ENCODE measurements at places on chromosomes 1 and 21.

DNA sequence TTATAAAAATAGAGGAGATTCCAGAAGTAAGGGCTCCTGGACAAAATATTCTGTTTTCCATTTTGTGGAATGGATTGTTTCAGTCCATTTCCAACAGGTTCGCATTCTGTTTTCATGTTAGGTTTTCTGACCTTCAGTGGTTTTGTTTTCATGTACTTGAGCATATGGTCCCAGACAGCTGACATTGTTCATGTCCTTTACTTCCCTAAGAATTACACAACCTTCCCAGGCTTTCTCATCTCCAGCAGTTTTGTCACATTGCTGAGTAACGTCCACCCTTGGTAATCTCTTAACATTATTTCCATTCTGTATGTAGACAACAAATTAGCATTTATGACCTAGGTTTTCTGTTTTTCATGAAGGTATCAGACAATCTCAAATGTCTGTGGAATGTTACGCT is 21.0 kb upstream of the ERRFI1 start:
- no peak for DNase-seq

DNA sequence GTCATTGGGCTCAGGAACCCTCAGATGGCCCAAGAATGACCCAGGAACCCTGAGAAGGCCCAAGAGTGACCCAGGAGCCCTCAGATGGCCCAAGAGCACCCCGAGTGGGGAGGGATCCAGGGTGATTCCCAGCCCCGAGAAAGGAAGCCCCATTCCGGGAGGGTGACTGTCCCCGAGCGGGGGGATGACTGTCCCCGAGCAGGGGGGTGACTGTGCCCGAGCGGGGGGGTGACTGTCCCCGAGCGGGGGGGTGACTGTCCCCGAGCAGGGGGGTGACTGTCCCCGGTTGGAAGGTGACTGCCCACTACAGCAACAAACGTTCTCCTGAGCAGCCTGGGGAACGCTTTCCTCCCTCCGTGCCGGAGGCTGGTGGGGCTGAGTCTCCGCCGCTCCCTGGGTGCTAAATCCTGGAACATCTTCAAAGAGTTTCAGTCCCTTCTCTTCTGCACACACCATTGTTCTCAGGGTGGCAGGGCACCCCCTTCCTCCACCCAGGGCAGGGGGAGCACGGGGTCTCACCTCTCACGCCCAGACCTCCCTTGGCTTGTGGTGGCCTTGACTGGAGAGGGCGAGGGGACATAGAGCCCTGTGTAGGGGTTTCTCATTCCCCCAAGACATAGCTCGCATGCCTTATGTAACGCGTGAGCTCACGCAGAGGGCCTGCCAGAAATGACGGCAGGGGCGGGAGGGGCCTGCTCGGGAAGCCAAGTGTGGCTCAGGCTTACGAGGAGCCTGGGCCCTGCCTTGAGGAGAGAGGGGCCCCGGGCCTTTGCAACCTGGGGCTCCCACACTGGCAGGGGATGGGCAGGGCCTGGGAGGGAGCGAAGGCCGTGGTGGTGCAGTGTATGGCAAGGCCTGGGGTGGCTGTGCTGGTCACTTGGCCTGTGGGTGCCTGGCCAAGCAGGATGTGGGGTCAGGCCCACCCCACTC is 14.3 kb upstream of the SKI start:
- no peak for DNase-seq

DNA sequence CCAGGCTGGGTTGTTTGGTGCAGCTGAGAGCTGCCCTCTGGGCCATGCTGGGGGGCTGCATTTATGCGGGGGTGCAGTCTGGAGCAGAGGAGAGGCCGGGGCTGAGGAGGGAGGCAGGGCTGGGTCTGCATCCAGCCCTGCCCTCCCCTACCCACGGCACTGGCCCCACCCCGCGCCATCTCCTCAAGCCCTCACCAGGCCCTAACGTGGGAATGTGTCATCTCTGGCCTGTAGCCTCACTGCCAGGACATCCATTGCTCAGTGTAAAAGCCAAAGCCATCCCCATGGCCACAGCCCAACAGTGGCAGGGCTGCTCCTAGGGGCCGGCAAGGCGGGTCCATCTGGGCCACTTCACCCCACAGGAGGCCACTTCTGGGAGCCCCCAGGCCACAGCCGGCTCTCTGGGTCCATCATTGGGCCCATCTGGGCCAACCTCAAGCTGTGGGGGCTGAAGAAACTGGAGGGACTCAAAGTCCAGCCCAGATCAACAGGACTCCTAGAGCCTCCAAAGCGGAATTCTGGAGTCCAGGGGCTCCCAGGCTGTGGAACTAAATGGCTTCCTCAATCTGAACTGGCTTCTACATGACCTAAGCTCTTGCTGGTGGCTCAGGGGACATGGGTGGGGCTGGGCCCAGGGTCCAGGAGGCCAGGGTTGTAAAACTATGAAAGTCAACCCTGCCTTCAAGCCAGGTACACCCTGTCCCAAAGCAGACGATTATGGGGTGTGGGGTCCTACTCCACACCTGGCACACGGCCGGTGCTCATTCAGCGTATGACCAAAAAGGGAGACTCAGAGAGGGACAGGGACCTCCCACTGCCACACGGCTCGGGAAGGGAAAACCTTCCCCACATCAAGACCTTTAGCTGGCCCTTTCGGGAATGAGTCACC is 32.6 kb downstream of the RUNX3 start:
- no peak for DNase-seq

DNA sequence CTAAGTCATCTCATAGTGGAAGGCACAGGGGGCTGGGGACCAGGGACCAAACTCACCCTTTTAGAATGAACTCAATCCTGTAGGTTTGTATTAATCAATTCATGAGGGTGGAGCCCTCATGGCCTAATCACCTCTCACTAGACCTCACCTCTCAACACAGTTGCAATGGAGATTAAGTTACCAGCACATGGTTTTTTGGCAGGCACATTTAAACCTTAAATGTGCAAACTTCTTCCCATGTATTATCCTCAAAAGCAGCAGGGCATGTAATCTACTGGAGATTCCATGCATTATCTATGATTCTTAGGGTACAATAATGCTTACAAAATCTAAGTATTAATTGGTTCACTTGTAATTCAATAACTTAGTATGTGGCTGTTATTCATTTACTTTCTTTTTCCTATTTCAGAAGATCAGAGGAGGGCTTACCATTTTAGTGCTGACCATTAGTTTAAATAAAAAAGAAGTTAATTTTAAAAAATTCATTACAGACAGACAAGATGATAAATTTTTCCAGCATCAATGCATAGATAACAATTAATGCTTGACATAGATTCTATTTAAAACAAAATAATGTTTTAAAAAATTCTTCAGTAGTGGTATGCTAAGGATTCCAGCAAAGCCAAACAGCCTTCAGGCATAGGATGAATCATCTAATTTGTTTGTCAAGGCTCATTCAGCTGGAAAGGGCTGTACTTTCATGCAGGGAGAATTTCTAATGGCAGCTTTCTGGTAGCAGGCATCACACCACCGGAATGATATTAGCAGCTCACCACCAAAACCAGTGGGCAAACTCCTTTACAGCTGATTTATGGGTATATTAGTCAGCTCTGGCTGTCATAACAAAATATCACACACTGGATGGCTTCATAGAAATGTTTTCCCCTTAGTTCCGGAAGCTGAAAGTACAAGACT is 124.6 kb upstream of the ZNF648 start:
- DNase-seq = peak; percentile 87

DNA sequence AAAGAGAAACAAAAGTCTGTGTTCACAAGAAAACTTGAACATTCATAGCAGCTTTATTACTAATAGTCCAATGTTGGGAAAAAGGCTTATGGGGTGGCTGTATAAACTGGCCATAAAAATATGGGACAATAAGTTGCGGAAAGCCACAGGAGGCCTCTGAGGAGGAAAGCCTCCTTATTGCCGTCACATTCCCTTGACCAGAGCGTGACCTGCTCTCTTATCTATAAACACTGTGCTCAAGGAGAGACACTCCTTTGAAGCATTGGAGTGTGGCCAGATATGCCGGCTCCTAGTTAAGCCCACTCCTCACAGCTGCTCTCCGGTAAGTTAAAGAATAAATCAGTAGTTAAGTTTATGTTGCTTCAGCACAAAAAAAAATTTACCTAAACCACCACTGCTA is 19.7 kb downstream of the OR6Y1 start:
- DNase-seq = no peak

DNA sequence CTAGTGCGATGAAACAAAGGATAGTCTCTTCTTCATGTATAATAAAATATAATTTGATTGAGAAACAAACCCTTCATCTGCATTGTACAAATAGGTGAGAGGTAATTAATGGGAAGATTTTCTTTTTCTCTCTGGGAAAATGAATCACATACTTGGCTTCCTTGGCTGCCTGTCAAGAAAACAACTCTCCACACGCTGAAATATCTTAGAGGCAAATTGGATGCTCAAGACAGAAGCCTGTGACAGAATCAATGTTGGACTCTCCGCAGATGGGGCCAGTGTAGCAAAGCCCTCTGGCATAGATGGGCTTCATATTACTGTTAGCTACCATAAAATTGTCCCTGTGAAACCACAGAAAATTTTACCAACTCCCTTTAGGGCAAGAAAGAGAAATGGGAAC is 186.6 kb downstream of the GRIK1 start:
- DNase-seq = no peak

GRCh38 chr1:11789126-11790067 is 16.4 kb downstream of the MTHFR start:
- no peak for DNase-seq

DNA sequence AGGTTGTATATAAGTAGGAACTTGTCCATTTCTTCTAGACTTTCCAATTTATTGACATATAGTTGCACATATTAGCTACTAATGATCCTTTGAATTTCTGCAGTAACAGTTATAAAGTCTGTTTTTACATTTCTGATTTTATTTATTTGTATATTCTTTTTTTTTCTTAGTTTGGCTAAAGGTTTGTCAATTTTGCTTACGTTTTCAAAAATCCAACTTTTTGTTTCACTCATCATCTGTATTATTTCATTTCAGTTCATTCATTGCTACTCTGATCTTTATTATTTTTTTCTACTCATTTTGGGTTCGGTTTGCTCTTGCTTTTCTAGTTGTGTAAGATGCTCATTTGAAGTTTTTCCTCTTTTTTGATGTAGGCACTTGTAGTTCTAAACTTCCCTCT is 97.9 kb downstream of the RPS6KC1 start:
- no peak for DNase-seq

GRCh38 chr1:104923075-104923474 is 1173.4 kb downstream of the AMY1C start:
- DNase-seq = no peak

GRCh38 chr1:165279882-165280281 is 76.6 kb downstream of the LMX1A start:
- no peak for DNase-seq

DNA sequence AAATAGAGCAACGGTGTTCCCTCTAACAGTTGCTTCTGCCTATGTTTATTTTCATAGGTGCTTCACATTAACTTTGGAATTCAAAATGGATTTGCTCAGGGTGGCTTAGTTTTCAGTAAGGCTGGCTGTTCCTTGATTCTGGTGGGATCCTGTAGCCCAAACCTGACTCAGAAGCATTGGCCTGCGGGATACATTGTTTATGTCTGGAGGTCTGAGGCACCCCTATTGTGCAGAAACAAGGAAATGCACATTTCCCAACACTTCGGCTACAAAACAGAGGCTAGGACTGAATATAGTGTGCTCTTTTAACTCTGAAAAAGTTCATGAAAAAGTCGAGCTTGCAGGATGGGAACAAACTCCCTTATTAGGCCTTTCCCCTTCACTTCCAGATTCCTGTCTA is 133.8 kb upstream of the F3 start:
- no peak for DNase-seq

DNA sequence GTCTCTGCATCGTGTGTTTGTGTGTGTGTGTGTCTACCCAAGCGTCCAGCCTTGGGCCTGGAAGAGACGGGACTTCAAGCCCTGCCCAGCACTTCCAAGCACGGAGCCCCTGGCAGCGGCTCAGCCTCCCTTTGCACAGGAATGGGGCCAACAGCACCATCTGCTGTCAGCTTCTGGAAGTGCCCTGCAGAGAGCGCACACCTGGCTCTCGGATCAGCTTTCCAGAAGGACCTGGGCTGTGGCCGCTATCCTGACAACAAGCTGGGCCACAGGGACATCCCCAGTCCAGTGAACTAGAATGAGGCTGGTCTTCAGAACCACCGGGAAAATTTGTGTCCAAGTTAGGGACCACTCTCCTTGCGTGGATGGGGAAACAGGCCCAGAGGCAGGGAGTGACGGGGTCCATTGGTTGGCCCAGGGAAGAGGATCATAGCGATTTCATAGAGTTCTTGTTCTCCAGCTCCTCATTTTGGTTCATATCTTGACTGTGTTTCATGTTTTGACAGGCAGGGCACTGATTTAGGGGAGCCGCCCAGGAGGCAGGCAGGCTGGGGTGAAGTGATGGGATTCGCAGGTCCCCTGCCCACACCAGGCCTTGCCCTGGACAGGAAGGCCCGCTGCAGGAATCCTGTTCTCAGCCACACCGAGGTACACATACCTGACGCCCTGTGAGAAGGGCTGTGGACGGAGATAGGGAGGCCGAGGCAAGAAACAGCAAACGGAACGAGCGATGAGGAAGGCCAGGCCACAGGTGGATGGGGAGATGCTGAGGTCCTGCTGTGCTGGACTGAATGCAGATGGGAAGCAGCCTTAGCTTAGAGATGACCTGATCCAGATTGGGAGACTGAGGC is 38.4 kb downstream of the TAS1R2 start:
- DNase-seq = peak; percentile 28

GRCh38 chr1:112457955-112458354 is 50.8 kb upstream of the WNT2B start:
- no peak for DNase-seq

DNA sequence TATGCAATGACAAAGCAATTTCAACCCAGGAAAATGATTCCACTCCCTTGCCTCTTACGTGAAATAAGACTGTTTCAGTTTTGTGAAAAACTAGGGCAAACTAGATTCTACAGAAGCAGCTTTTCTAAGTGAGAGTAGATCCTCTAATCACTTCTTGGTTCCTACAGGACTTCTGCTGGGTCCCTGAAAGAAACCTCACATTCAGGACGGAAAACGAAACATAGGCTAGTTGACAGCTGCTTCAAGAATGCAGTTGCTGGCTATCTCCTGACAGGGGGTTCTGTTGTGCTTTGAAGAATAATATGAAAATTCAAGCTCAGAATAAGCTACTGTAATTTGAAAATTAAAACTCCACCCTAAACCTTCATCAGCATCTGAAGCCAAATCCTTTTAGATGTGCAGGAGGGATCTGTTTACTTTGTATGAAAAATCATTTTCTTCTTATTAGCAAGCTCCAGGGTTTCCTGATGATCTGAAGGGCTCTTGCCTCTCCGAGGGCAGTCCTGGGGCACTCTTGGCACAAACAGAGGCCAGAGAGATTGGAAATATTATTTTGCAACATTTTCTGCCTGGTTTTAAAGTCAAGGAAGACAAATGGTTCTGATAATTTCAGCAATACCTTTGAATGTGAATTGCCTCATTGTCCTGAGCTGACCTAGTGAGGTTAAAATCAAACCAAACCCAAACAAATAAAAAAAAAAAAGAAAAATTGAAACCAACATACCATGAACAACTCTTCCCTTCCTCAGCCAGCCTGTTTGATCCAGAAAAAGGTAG is 55.0 kb downstream of the NTMT2 start:
- no peak for DNase-seq

GRCh38 chr1:226187380-226187779 is 839 bp upstream of the ACBD3 start:
- no peak for DNase-seq

Measured in amniotic stem cell (primary cell).